ENCODE measurements at places on chromosomes 6 and 20. TPM values are rescaled to one million over a fixed set of nuclear protein-coding genes. Genes with fewer than 3 reads are reported as not detected.
A peak's percentile ranks its signal among the peaks of the same experiment; 100 is the strongest.

- H3K4me1 ChIP-seq = peaks cover 30% of the 10 kb centered on the region
- no peak for DNase-seq
- peaks cover 23% of the 10 kb centered on the region for H3K36me3 ChIP-seq
- H3K27ac ChIP-seq = peak overlapping the region; percentile 98
These were observed 1.2 kb downstream of the HBS1L start for GRCh38 chr6:135053406-135053805.

GRCh38 chr20:9068841-9069663 lies at the start of gene PLCB4:
TSS of gene PLCB4 (plus strand) at chr20:9069087. CDS start at chr20:9307815, 238,728 bp downstream.
- H3K27ac ChIP-seq = no peak within 1 kb of the TSS
- peaks cover 23% of the 10 kb centered on the region for H3K27me3 ChIP-seq
- H3K4me3 ChIP-seq = peak within 1 kb of the TSS; percentile 70
- H3K36me3 ChIP-seq = peaks cover 3% of the 10 kb centered on the region

GRCh38 chr6:107118976-107119375 lies 3.7 kb upstream of the BEND3 start:
- no peak overlapping the region for H3K4me3 ChIP-seq
- DNase-seq = no peak
- peaks cover 5% of the 10 kb centered on the region for H3K4me1 ChIP-seq
- no peak overlapping the region for H3K27ac ChIP-seq
- H3K27me3 ChIP-seq = no peaks in the 10 kb centered on the region

The EYS gene
- polyA plus RNA-seq = 0.07 TPM

The MCUR1 gene
- 9.7 TPM for polyA plus RNA-seq

GRCh38 chr20:61551401-61551800 lies 299.3 kb downstream of the CDH4 start:
- no peaks in the 10 kb centered on the region for H3K4me1 ChIP-seq
- H3K27me3 ChIP-seq = peaks cover 18% of the 10 kb centered on the region
- H3K4me3 ChIP-seq = no peak overlapping the region
- no peak for DNase-seq
- no peak overlapping the region for H3K27ac ChIP-seq
- no peaks in the 10 kb centered on the region for H3K36me3 ChIP-seq

DNA sequence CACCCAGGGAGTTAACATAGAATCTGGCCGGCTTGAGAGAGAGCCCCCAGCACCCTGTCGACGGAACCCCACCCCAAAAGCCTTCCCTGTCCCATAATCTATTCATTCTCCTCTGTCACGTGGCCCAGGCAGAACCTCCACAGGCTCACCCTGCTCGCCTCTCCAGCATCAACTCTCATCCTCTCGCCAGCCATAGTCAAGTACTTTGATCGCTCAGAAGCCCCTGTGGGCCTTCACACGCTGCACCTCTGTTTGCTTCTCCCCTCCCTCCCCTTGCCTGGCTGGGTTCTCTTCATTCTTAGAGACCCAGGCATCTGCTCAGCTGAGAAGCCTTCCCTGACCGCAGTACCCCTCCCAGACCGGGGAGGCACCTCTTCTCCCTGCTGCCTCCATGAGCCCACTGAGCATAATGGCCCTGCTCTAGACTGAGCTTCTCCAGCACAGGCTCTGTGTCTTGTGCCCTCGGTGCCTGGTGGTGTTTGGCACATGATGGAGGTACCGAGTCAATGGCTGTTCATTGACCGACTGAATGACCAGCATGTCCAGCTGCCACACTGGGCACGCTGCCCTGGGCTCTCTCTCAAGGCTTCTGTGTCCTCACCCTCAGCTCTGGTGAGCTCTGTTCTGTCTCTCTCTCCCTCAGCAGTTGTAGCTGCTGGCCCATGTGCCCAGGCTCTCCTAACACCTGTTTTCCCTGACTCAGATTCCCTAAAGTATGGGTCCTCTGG lies 33.7 kb downstream of the PKIG start:
- H3K27me3 ChIP-seq = no peaks in the 10 kb centered on the region
- H3K4me3 ChIP-seq = peak overlapping the region; percentile 71
- H3K27ac ChIP-seq = peak overlapping the region; percentile 97
- H3K4me1 ChIP-seq = peaks cover 72% of the 10 kb centered on the region
- no peak for DNase-seq
- peaks cover 26% of the 10 kb centered on the region for H3K36me3 ChIP-seq

- H3K27me3 ChIP-seq = no peaks in the 10 kb centered on the region
- no peak for DNase-seq
- H3K4me3 ChIP-seq = no peak overlapping the region
- H3K27ac ChIP-seq = peak overlapping the region; percentile 74
- no peaks in the 10 kb centered on the region for H3K36me3 ChIP-seq
These were observed 122.2 kb upstream of the PTPN1 start for GRCh38 chr20:50387996-50388332.
